Neural crest cell (in vitro differentiated cells): ENCODE measurements at places on chromosomes 7 and 10. TPM values are rescaled to one million over a fixed set of nuclear protein-coding genes. Genes with fewer than 3 reads are reported as not detected.

NXPH1 gene
- total RNA-seq = 1.0 and 1.1 TPM in 2 replicates

TEX47 gene
- not detected in 2 replicates for total RNA-seq

GPR37 gene
- 4.9 and 6.0 TPM in 2 replicates for total RNA-seq

ADIRF gene
- not detected in 2 replicates for total RNA-seq

IL2RA gene
- not detected in 2 replicates for total RNA-seq

CCDC7 gene
- 5.2 and 5.4 TPM in 2 replicates for total RNA-seq

ADAP1 gene
- 5.2 and 6.4 TPM in 2 replicates for total RNA-seq

TDRD1 gene
- not detected in 2 replicates for total RNA-seq

DNA sequence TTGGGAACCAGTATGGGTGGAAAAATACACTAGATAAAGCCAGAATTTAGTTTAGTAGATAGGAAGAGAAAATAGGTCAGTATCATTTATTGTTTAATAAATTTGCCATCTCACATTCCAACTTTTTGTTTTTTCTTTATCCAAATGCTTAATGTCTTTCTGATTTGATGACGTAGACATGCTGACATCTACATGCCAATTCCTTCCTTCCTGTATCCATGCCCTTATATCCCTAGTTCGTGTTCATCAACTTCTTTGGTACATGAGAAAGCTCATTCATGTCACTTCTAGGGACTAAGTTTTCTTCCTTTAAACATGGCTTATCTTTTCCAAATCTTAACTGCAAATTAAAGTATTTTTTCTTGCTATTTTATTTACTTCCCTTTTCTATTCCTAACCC is 30.5 kb upstream of the ING3 start:
- H3K36me3 ChIP-seq = no peaks in the 10 kb centered on the region
- DNase-seq = no peak
- H3K27ac ChIP-seq = no peak overlapping the region
- H3K4me3 ChIP-seq = no peak overlapping the region

GRCh38 chr10:95401704-95402469 is 111.1 kb upstream of the PDLIM1 start:
- DNase-seq = no peak
- no peaks in the 10 kb centered on the region for H3K27me3 ChIP-seq
- H3K36me3 ChIP-seq = peaks cover 8% of the 10 kb centered on the region
- peaks cover 19% of the 10 kb centered on the region for H3K4me1 ChIP-seq

DNA sequence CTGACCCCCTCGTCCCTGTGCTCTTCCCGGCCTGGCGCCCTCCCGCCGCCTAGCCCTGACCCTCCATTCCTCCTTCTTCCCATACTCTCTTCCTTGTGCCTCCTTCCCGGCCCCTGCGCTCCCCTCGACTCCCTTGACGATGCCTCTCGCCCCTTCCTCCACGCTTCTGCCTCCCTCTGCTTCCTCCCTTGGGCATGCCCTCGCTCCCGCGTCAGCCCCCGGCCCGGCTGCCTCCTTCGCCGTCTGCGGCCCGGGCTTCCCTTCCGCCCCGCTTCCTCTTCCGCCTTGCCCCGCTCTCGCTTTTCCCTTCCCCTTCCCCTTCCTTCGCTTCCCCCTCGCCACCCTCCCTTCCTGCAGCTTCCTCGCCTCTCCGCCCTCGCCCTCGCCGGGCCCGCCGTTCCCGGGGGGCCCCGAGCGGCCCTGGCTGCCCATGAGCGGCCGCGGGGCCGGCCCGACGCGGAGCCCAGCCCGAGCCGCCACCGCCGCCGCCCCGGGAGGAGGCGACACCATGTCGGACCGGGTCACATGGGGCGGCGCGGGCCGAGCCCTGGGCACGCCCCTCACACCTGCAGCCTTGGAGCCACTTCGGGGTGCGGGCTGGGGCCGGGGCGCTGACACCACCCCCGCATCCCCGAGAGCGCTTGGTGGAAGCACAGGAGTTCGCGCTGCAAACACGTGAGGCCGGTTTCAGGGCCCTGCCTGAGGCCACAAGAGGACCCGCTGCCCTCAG is at the start of gene FBXW4:
Gene FBXW4, minus strand, starts transcription at position 497 of the 730 bp plus-strand sequence. Its CDS starts 65 bp downstream, at position 432.
- peak within 1 kb of the TSS; percentile 98 for H3K4me3 ChIP-seq
- peak within 1 kb of the TSS; percentile 99 for H3K27ac ChIP-seq
- DNase-seq = peak; percentile 52
- no peaks in the 10 kb centered on the region for H3K27me3 ChIP-seq
- no peaks in the 10 kb centered on the region for H3K36me3 ChIP-seq

DNA sequence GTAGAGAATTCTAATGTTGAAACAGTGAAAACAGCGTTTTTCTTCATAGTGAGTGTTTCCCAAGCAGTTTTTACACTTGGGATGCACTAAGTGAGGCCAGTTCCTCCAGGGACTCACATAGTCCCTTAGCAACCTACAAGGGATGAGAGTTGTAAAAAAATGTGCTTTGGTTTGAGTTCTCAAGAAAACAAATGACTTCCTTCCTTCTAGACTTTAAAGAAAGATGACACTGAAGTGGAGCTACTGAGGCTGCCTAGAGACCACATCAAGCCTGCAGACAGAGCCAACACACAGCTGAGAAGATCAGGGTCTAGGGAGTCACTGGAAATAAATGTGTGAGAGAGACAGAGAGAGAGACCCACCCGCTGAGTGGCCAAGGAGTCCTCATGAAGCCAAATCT is 264.4 kb downstream of the TNS3 start:
- peaks cover 26% of the 10 kb centered on the region for H3K36me3 ChIP-seq
- H3K4me3 ChIP-seq = no peak overlapping the region
- no peak for DNase-seq
- H3K4me1 ChIP-seq = peaks cover 82% of the 10 kb centered on the region
- no peaks in the 10 kb centered on the region for H3K27me3 ChIP-seq

DNA sequence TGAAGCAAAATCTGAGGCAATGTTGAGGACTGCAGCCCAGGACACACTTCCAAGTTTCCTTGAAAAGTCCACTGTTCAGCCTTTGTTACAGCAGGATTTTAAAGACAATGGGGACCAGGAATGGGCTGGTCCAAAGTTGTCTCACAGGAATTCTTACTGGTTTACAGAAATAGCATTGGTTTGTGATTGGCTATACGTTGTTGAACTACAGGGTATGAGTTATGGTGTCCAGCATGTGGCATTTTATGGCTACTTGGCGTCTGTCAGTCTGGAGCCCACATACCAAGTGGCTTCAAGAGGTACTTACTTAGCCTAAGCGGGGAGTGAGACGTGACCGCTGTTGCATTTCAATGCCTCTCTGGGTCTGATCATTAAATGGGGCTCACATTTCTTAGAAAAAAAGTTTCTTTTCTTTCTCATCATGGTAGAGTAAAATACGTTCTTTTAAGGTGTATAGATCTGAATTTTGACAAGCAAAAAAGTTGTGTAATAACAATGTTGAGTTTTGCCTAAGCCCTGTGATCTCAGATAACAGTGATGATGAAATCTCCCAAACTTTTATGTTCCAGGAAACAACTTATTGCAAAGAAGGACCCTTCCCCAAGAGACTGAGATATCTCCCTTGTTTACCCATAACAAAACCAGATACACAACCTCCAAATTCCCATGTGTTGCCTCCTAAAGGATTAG is 100.0 kb upstream of the TRIM24 start:
- no peaks in the 10 kb centered on the region for H3K4me1 ChIP-seq
- DNase-seq = no peak
- H3K27ac ChIP-seq = no peak overlapping the region
- no peak overlapping the region for H3K4me3 ChIP-seq

DNA sequence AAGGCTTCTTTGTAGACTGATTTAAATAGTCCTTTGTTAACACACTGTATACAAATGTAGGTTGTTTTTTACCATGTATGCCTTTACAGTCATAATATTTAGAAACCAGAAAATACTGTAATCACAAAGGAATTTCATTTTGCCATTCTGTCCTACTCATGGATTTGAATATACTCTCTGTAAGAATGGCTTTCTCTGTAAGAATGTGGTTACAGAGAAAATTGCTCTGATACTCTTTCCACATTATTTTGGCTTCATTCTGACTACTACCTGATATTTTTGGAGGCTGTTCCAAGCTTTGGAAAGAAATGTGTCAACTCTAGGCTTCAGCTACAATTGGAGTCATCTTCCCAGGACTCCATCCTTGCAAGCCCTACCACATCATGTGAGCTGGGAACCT is 23.5 kb downstream of the CH25H start:
- no peaks in the 10 kb centered on the region for H3K4me1 ChIP-seq
- no peak overlapping the region for H3K4me3 ChIP-seq
- H3K36me3 ChIP-seq = no peaks in the 10 kb centered on the region
- H3K27me3 ChIP-seq = no peaks in the 10 kb centered on the region
- no peak overlapping the region for H3K27ac ChIP-seq
- DNase-seq = no peak

- peak overlapping the region; percentile 62 for H3K27ac ChIP-seq
- H3K27me3 ChIP-seq = peaks cover 12% of the 10 kb centered on the region
- no peak for DNase-seq
- no peak overlapping the region for H3K4me3 ChIP-seq
Measured at GRCh38 chr10:130560116-130560515, 423.9 kb downstream of the GLRX3 start.

DNA sequence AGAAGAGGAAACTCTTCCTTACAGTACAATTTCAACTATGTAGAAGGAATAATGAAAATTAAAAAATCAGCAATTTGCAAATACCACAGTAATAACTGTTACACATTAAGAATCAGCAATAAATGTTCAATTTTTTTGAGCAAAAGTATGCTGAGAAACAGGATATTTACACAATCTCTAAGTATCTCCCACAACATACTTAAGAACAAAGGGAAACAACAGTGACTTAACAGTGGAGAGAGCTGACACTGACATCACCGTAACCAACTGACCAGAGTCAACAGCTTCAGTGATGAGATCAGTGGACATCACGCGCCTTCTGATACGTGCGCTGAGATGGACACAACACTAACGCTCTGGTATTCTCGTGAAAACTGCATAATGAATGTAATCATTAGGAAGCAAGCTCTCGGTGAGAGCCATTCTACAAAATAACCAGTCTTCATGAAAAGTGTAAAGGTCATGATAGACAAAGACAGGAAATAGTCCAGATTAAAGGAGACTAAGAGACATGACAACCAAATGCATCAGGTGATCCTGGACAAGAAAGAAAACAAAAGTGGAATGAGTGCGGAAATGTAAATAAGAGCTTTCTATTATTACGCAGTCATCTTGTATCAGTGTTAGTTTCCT is 82.6 kb downstream of the PIP4K2A start:
- H3K27ac ChIP-seq = no peak overlapping the region
- DNase-seq = no peak
- peaks cover 19% of the 10 kb centered on the region for H3K4me1 ChIP-seq
- no peak overlapping the region for H3K4me3 ChIP-seq

DNA sequence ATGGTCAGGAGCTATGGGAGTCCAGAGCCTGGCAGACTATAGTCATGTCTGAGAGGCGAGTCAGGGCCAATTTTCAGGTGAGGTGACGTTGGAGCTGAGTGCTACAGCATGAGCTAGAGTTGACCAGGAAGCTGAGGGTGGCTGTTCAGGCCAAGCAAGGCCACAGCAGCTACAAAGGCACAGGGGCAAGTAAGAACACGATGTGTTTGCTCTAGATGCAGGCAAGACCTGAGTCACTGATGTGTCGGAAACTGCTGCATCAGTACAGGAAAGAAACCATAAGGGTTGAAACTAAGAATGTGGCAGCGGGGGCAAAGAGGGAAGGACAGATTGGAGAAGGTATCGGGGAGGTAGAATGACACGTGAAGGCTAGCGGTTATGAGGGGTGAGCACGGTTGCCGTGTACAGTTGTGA is 11.8 kb upstream of the RRP12 start:
- H3K4me1 ChIP-seq = peaks cover 13% of the 10 kb centered on the region
- no peak overlapping the region for H3K4me3 ChIP-seq
- no peaks in the 10 kb centered on the region for H3K27me3 ChIP-seq
- H3K27ac ChIP-seq = no peak overlapping the region
- DNase-seq = no peak

DNA sequence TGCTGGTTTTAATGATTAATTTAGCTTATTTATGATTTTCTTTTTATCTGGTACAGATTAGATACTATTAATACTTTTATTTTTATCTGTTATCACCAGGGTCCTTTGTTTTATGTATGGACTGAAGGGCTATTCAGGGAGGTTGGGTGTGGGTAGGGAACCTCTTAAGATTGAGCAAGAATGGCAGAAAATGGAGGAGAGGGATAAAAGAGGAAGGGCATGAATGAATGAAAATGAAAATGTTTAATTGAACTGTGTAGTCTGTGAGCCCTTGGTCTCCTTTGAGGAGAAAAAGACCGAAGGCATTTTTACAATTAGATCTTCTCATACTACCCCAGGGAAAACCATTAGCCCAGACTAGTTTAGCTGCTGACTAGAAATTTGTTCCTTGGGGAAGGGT is 93.1 kb downstream of the CDK14 start:
- H3K4me3 ChIP-seq = no peak overlapping the region
- peaks cover 9% of the 10 kb centered on the region for H3K4me1 ChIP-seq
- H3K27ac ChIP-seq = no peak overlapping the region
- DNase-seq = no peak

- no peak overlapping the region for H3K27ac ChIP-seq
- no peaks in the 10 kb centered on the region for H3K36me3 ChIP-seq
- H3K4me1 ChIP-seq = no peaks in the 10 kb centered on the region
Measured at GRCh38 chr7:106895246-106895864, 30.3 kb downstream of the PIK3CG start.

DNA sequence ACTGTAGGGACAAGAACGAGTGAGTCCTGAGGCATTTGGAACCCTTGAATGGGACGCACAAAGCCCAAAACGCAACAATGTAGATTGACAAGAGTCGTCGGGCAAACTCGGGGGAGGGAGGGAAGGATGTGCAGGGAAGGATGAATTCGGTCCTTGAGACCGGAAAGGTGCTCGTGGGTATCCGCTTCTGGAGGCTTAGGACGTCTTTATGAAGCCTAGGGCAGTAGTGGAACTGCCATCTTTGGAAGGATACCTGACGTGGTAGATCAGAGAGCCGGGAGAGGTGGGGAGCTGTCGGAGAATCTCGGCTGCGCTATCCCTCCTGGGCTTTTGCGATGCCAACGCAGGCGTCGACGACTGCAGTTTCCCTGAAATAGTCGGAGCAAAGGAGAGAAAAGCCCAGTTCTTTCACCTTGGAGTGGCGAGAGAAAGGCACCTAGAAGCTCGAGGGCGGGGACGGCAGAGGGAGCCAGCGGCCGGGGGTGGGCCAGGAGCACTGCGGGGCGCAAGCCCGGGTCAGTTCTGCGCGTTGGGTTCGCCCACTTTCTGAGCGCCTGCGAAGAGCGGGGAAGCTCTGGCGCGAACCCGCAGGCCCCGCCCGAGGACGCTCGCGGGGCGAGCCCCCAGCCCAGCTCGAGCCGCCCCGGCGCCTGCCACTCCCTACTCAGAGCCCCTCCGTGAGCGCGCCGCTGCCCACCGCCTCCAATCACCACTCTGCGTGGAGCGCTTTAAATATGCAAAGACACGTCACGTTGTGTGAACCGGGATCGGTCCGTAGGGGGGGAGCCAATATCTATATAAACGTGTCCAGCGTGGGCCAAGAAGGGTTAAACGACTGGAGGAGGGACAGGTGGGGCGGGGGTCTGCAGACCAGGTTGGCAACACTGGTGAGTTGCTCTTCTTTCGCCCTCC is at the start of gene CYP26C1:
Gene CYP26C1, plus strand, starts transcription at position 824 of the 912 bp plus-strand sequence. CDS start 466 bp downstream, outside the sequence.
- H3K27me3 ChIP-seq = peaks cover 62% of the 10 kb centered on the region
- DNase-seq = no peak
- no peak within 1 kb of the TSS for H3K27ac ChIP-seq
- peaks cover 21% of the 10 kb centered on the region for H3K36me3 ChIP-seq

GRCh38 chr10:26743091-26743490 is 45.6 kb downstream of the PDSS1 start:
- peaks cover 28% of the 10 kb centered on the region for H3K36me3 ChIP-seq
- no peaks in the 10 kb centered on the region for H3K27me3 ChIP-seq
- H3K4me1 ChIP-seq = no peaks in the 10 kb centered on the region
- no peak overlapping the region for H3K4me3 ChIP-seq
